ENCODE measurements at places on chromosomes 11 and 22. TPM values are rescaled to one million over a fixed set of nuclear protein-coding genes. Genes with fewer than 3 reads are reported as not detected.

TBX1 gene
- total RNA-seq: 2.6 TPM

TMEM218 gene
- total RNA-seq: 32.2 TPM

NCAM1 gene
- 19.8 TPM for total RNA-seq

ATG2A gene
- 7.1 TPM for total RNA-seq

FOLR3 gene
- total RNA-seq: not detected

CBX7 gene
- 0.45 TPM for total RNA-seq

LIF gene
- 70.9 TPM for total RNA-seq

TRIM6 gene
- total RNA-seq: 8.5 TPM

BDNF gene
- total RNA-seq: 78.3 TPM

MRPL16 gene
- total RNA-seq: 43.5 TPM

TRIM49 gene
- not detected for total RNA-seq

UBQLNL gene
- total RNA-seq: not detected

KREMEN1 gene
- 1.6 TPM for total RNA-seq

ZC3H7B gene
- total RNA-seq: 23.5 TPM

MYOD1 gene
- total RNA-seq: 0.15 TPM

UPK2 gene
- total RNA-seq: not detected

PACSIN2 gene
- total RNA-seq: 31.5 TPM

UQCC3 gene
- 20.2 TPM for total RNA-seq

FOSL1 gene
- total RNA-seq: 56.1 TPM

CCDC116 gene
- not detected for total RNA-seq

CSTPP1 gene
- total RNA-seq: 16.4 TPM

All from NCI-H460 (cell line).